ENCODE measurements at places on chromosomes 11 and 22.

DNA sequence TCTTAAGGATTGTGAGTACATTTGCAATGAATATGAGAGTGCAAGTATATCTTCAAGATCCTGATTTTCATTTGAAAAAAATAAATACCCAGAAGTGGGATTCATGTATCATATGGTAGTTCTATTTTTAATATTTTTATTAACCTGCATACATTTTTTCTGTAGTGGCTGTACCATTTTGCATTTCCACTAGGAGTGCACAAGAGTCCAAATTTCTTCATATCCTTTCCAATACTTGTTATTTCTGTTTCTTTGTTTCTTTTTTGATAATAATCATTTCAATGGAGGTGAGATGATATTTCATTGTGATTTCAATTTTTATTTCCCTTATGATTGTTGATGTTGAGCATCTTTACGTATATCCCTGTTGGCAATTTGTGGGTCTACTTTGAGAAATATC is 759.8 kb upstream of the CNTN5 start:
- DNase-seq, result no peak

DNA sequence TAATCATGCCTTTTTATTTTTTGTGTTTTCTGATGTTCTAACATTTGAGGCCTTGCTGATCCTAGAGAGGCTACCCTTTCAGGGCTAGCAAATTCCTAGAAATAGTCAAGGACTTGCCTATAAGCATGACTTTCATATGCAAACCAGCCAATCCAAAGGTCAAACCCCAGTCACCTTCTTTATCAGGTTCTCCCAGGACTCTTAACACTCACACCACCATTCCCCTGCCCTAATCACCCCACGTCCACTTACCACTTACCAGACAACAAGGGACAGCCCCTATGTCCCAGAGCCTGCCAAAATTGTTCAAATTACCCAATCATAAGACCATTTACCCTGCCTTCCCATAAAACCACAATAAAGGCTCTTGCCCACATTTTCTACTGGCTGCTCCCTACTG is 1339.8 kb downstream of the LRRC4C start:
- no peak for DNase-seq

DNA sequence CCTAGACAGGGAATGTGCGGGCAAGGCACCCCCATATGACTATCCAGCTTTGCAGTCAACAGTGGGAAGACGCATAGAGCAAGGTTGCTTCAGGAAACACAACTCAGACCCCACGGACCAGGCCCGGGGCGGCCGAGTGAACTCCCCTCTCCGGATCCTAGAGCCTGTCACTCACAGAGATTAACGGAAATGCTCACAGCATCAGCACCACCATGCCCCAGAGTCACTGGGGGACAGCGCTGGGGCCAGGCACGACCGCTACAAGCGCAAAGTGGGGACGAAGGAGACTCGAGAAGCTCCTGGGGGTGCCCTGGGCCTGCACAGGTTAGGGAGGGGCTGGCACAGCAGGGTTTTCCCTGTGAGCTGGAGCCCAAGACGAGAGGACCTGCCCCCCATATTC is 15.9 kb downstream of the MACROD1 start:
- DNase-seq, result no peak

- no peak for DNase-seq
Measured at GRCh38 chr11:71333473-71333872, 81.1 kb upstream of the SHANK2 start.

GRCh38 chr11:108669711-108670110 is 4.8 kb downstream of the DDX10 start:
- no peak for DNase-seq

DNA sequence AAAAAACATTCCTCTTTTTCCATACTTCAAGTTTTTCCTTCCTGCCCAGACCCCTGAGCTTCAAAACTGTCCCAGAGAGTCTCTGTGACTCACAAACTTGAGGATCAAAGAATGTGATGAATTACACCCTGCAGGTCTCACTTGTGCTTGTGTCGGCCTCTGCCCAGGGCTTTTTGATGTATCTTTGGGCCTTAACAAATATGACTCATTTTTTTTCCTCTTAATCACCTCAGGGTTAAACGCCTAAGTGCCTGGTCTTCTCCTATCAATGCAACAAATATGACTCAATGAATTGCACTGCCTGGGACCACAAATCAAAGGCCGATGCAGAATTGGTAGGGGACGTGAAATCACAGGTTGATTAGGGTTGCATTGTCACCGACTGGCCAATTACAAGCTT is 267.7 kb downstream of the LARGE1 start:
- DNase-seq, result no peak

DNA sequence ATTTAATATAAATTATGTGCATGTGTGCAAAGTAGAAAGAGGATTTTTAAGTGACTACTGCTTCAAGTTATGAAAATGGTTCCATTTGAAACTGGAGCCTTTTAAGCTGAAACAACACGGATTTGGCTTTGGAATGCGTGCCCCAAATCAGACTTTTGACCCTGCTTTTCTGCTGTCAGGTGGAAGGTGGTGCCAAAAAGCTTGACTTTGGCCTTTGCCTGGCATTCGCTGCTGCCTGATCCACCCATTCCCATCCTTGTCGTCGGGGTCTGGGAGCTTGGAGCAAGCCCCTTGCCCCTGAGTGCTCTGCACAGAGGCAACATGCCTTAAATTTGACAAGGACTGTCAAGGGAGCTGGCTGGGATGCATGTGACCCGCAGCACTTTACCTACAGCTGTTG is 335.3 kb upstream of the SYN3 start:
- DNase-seq, result no peak

DNA sequence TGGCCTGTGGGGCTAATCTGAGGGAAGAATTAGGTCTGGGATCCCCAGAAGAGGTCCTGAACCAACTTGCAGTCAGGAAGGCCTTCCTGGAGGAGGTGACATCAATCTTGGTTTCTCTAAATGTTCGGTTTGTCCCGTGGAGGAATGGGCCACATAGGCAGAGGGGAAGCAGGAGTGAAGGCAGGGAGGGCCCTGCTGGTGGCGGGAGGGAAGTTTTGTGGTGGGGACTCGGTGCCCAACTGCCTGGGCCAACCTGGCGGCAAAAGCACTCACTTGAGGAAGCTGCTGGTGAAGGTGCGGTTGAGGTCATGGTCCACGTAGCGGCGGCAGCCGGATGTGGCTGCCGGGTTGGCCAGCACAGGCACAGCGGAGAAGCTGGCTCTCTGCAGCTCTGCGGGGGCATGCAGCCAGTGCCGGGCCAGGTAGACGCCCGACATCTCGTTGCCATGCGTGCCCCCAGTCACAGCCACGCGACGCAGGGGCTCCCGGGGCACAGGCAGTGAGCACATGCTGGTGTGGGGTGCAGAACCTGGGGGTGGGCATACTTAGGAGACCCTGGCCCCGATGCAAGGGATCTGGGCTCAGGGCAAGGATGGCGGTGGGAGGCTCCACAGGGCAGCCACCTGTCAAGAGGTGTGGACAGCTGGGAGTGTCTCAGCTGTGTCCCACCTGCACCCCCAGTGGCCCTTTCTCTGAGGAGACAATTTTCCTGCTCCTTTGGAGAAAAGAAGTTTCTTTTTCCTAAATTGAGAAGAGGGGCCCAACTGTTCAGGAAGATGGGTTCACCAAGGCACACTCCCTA is 3.8 kb downstream of the ACY3 start:
- no peak for DNase-seq

- peak; percentile 70 for DNase-seq
Measured at GRCh38 chr11:65592858-65593517, 2.6 kb downstream of the KCNK7 start.

DNA sequence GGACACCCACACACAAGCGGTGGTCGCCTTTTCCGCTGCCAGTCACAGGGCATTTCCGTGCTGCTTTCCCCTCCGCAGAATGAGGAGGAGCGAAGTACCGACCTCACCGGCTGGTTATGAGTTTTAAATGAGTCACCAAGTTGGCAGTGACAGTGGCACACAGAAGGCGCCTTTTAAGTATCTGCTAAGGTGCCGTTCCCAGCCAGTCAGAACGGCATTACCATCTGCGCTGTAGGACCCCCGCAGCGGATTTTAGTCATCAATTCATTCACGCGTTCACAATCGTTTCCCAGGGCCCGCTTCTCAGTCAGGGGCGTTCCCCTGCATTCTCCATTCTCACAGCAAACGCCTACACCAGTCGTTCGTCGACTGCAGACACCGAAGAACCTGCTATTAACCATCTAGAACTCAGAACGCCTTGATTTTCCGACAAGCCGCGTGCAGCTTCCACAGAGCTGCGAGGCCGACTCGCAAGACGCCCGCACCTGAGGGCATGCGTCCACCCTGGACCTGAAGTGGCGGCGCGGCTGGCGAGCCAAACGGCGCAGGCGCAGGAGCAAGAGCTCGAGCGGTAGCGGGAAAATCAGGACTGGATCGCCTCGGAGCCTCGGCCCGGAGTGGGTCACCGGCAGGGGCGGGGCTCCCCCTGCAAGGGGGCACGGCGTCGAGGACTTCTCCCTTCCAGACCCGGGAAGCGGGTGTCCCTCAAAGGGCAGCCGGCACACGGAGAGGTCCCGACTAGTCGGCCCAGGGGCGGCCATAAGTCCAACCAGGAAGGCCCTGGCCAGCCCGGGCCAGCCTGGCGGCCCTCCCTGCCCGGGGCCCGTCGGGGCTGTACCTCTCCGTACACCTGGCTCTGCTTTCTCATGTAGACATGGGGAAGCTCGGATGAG is 642 bp downstream of the CYP2R1 start:
- DNase-seq, result peak; percentile 92

- DNase-seq, result no peak
Measured at GRCh38 chr22:46303347-46303965, 6.8 kb downstream of the GTSE1 start.

DNA sequence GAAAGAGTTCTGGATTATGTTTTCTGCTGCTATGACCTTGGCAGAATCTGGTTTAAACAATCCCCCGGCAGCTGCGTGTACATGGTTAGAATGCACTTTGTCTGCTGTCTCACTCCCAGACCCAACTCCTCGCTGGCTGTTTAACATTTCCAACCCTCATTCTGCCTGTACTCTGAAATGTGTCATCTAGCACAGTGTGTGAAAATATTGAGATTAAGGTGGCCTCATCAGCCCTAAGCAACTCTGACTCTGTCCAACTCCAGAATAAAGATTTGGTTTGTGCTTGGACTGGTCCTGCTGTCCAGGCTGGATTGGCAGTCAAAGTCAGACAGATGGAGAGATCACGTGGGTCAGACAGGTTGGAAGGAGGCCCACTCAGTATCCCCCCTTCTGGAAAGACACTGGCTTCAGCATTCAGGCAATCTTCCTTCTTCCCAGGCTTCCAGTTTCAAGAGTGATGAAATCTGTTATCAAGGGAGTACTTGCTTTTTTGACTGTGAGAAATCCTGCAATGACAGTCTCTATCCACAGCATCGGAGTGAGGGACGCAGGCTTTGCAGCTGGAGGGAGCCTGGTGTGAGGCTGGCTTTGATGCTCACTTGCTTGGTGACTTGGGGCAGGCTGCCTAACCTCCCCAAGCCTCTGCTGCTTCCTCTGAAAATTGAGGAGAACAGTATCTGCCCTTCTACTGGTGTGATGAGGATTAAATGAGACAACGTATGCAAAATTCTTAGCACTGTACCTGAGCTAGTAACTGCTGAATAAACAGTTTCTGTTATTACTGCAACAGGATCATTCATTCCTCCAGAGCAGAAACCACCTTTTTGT is 29.8 kb downstream of the ABTB2 start:
- no peak for DNase-seq

DNA sequence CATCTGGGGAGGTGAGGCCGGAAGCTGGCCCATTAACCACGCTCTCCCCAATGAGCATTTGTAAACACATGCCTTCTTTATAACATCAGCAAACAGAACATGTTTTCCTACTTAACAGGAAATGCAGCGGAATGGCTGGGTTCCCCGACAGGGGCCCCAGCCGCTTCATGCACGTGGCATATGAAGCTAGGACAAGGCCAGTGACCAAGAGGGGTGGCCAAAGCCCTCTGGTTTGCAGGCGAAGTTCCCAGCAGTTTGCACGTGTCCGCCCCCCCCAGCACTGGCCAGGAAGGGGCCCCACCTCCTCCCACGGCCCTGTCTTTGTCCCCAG is 38.7 kb upstream of the LINC01488 start:
- no peak for DNase-seq

DNA sequence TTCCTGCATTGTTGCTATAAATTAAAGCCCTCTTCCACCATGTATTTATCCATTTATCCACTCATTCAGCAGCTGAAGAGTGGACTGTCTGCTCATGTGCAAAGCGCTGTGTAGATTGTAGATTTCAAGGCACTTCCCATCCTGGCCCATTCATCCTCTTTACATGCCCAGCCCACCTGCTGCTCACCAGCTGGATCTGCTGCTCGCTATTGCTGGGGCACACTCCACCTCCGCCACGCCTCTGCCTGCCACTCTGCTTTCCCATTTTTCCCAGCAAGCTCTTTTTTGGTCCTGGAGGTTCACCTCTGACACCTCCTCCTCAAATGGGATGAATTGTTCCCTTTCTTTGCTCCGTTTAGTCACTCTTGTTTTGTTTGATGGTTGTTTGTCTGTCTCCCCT is 48.3 kb downstream of the CEP164 start:
- DNase-seq, result no peak

DNA sequence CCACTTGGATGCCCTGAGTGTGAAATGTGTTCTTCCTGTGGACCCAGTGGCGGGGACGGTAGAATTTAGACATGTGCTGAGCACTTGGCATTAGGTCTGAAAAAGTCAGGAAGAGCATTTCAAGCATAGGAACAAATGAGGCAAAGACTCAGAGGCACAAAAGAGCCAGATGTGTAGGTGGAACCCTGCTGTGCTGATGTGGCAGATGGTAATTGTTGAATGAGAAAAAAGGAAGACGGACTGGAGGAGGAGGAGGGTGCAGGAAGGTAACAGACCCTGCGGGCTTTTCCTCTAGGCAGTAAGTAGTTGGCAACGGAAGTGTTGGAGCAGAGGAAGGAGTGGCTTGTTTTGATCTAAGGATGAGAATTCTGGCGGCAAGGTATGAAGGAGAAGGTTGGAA is 985.8 kb downstream of the TBC1D22A start:
- no peak for DNase-seq

- no peak for DNase-seq
Measured at GRCh38 chr11:3929649-3930048, 74.2 kb downstream of the STIM1 start.

- peak; percentile 54 for DNase-seq
Measured at GRCh38 chr11:32006799-32007388, 84.0 kb upstream of the RCN1 start.

DNA sequence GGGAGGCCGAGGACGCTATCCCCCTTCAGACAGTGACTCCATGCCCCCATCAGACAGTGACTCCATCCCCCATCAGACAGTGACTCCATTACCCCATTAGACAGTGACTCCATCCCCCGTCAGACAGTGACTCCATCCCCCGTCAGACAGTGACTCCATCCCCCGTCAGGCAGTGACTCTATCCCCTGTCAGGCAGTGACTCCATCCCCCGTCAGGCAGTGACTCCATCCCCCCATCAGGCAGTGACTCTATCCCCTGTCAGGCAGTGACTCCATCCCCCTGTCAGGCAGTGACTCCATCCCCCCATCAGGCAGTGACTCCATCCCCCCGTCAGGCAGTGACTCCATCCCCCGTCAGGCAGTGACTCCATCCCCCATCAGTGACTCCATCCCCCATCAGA is 9.1 kb upstream of the TTLL8 start:
- no peak for DNase-seq

GRCh38 chr11:102134597-102134996 is 24.4 kb downstream of the YAP1 start:
- DNase-seq, result no peak
